Liver (tissue), 10 donors: ENCODE measurements at places on chromosomes 13 and 19. TPM values are rescaled to one million over a fixed set of nuclear protein-coding genes. Genes with fewer than 3 reads are reported as not detected.

The SULT2A1 gene
- polyA plus RNA-seq, result 726 TPM

The LILRB4 gene
- 4.2 TPM for polyA plus RNA-seq

- no peak for DNase-seq
Observed at GRCh38 chr19:19321141-19321577, 530 bp downstream of the MAU2 start.

- no peak for DNase-seq
Observed at GRCh38 chr13:72295153-72295552, 428.1 kb upstream of the DACH1 start.
